ENCODE measurements at places on chromosomes 3 and 15.

DNA sequence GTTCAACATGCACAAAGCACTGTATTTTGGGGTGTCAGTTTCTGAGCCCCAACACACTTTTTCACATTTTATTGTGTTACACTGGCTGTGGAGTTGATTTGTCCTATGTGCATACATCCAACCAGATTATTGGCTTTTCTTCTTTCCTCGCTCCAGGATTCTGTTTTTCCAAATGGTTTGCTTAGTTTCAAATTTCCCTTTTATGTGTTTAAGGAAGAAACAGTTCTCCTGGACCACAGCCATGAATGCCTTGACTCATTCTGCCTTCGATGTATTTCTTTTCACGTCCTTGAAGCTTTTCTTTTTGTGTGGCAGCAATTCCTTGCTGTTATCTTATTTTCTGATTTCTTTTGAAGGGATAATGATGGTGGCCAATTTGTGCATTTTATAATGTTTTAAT is 53.8 kb downstream of the CACNA2D3 start:
- peak; percentile 4 for DNase-seq

- no peak for DNase-seq
Measured at GRCh38 chr15:92197746-92198145, 195.9 kb upstream of the ST8SIA2 start.

- peak; percentile 33 for DNase-seq
Measured at GRCh38 chr15:73368301-73369136, at the start of gene HCN4. TSS of gene HCN4 (minus strand) at chr15:73368958. CDS start at chr15:73368270, 688 bp downstream.

- no peak for DNase-seq
Measured at GRCh38 chr3:104273046-104273649, 1093.6 kb upstream of the ALCAM start.

DNA sequence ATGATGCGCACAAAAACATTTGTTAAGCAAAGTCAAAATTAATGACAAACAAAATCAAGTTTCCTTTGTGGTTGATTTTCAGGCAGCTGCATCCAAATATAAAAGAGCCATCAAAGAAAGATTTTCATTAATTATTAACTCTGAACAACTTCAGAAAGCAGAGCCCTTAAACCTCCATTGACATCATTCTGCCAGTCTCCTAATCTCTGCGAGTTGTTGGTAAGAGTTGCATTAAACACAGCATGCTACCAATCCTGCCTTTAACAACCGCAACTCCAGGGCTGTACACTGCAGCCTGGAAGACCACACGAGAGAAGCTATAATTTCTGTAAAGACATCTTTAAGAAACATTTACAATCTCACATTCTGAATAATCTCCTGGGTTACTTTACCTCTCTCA is 204.6 kb downstream of the NR2F2 start:
- DNase-seq, result no peak

DNA sequence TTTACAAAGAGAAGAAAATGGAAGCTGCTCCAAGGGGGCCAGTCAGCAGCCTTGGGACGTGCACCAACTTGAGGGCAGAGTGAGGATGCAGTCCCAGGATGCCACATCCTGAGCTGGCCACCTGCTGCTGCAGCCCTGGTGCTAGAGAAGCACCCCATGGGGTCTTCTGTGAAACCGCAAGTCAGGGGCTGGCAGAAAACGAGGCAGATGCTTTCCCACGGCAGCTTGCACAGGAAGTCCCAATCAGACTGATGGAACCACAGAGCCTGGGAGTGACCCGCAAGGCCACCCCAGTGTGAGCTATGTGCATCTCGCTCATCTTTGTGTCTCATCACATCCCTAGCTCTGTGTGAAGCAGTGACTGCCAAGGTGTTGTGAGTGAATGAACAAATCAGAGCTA is 76.5 kb downstream of the NUP210 start:
- no peak for DNase-seq

DNA sequence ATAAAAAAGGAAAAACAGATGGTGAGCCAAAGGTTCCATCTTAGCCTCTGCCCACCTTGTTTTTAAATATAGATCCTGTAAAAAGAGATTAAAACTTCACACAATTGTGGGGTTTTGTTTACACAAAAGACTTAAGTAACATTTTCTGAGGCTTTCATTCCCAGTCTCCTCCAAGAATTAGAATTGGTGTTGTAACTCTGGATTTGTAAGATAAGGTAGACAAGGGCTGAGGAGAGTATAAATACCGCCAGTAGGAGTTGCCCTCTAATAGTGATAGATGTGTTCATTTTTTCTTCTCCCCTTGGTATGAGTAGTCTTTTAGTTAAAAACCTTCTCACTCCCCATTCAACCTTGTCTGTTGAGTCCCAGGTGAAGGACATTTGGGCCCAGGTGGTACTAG is 8.5 kb downstream of the MINDY2 start:
- DNase-seq, result no peak

DNA sequence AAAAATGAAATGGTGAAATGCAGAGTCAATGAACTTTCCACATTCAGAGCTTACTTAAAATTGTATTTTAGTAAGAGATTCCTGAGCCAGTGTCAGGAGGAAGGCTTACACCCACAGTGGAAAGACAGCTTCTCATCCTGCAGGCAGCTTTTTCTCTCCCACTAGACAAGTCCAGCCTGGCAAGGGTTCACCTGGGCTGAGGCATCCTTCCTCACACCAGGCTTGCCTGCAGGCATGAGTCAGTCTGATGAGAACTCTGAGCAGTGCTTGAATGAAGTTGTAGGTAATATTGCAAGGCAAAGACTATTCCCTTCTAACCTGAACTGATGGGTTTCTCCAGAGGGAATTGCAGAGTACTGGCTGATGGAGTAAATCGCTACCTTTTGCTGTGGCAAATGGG is 3.1 kb downstream of the CCR4 start:
- DNase-seq, result no peak

GRCh38 chr15:59169251-59169708 is 37.4 kb upstream of the LDHAL6B start:
- DNase-seq, result peak; percentile 72

- peak; percentile 80 for DNase-seq
Measured at GRCh38 chr15:53536479-53537120, 222.9 kb downstream of the WDR72 start.

DNA sequence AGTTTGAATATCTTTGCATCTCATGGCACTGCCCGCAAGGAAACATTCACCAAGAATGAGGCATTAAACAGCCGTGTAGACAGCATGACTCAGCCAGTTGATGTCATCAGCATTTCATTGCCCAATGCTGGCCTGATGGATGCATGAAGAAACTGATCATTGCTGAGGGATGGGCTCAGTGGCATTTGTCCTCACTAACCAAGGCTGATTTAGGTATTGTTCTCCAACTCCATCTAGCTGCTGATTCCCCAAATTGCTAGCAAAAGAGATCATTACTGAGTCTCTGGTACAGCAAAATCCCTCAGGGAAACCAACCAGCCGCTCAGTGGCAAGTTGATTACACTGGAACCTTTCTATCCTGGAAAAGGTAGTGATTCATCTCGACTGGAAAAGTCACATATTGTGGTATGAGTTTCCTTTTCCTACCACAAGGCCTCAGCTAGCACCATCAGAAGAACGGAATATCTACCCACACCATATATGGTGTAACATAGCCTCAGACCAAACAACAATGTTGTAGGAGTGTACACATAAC is 186.5 kb upstream of the GAP43 start:
- peak; percentile 40 for DNase-seq

Measured in Caki2 (cell line).